AG09309 (cell line): ENCODE measurements at places on chromosomes 1 and 21.
A peak's percentile ranks its signal among the peaks of the same experiment; 100 is the strongest.

DNA sequence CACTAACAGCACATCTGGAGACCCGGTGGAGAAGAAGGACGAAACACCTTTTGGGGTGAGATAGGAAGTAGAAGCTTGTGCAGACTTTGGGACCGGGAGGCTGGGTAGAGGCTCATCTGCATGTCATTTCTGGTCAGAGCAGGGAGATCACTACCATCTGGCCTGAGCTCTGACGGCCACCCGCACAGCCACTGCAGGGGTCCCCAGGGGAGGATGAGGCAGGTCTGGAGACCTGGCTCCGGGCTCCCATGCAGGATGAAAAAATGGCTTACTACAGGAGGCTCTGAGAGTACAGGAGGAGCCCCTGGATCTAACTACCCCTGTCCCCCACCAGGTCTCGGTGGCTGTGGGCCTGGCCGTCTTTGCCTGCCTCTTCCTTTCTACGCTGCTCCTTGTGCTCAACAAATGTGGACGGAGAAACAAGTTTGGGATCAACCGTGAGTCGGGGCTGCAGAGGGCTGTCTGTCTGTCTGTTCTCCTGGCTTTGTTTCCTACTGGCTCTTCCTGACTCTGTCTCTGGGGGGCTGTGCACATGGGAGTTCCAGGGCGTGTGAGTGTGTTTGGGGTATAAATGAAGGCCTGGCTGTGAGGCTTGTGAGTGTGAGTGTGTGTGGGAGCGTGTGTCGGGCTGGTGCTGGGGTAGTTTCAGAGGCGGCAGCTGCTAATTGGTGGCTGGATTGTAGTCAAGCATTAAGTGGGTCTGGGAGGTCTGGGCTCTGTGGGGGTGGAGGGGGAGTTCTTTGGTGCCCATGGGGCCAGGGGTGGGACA, 14.1 kb downstream of the NTRK1 start:
- DNase-seq = no peak

- no peak for DNase-seq
These were observed 1.9 kb upstream of the DIP2A start for GRCh38 chr21:46456750-46457149.

DNA sequence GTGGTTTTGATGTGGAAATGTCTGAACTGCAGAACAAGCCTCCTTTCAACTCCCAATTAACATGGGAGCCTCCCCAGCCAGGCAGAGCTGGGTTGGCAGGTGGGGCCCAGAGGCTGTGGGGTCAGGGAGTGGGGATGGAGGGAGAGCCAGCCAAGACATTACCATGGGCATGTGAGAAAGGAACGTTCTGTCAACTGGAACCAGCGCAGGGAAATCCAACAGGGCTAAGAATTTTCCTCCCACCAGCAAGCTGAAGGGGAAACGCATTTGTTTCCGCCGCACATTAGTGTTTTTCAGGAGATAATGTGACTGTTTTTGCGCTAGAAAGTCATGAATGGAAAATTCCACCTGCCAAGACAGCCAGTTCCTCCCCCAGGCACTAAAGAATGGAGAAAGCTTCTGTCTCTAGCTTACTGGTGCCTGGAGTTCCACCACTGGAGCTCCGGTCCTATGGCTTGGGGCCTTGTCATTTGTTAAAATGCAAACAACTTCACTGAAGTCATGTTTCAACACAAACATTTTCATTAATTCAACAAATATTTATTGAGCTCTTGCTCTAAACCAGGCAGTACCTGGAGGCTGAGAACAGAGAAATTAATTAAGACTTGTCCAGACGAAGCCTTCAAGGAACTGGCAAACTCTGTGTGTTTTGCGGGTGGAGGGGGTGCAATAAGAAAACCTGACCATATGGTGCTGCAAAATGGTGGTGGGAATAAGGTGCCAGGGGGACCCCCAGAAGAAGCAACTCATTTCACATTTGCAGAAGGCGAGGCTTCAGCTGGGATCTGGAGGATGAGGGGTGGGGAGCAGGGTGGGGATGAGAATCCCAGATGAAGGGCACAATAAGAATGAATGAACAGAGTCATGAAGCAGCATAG, 305.1 kb downstream of the MATN1 start:
- DNase-seq = no peak

GRCh38 chr1:183806125-183806524, 1.2 kb downstream of the RGL1 start:
- no peak for DNase-seq

DNA sequence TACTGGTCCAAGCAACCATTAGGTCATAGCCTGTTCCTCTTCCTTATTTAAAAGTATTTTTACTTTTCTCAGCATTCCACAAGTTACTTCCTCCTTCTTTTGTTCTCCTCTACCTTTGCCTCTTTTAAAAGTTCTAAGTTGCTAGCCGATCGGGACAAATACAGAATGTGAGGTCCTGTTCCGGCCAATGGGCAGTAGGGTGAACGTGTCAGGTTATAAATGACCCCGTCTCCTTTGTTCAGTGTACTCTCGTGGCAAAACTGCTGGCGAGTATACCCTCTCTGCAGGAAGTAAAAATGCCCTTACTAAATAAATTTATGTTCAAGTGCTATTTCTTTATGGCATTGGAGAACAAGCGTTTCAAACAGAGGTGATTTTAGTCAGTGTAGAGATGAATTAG, 2.5 kb downstream of the ADCY10 start:
- no peak for DNase-seq

DNA sequence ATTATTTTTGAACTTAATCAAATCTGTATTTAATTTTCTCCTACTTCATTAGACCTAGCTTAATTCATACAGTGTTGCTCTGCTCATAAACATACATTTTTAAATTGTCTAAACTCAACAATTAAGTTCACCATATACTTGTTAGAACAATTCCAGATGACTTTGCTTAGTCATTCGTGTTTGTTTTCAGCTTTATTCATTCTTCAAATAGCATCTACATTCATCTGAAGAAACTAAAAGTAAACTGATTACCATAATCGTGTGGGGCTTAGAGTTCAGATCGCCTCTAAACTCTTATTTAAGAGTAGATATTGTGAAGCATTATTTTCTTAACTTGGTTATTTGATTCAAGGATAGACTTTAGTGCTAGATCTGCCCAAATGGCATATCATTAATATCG, 34.4 kb downstream of the KLHL20 start:
- no peak for DNase-seq

GRCh38 chr1:30718091-30718635, 5.2 kb downstream of the MATN1 start:
- peak; percentile 71 for DNase-seq

- no peak for DNase-seq
These were observed 318.6 kb upstream of the POU3F1 start for GRCh38 chr1:38365242-38365641.

DNA sequence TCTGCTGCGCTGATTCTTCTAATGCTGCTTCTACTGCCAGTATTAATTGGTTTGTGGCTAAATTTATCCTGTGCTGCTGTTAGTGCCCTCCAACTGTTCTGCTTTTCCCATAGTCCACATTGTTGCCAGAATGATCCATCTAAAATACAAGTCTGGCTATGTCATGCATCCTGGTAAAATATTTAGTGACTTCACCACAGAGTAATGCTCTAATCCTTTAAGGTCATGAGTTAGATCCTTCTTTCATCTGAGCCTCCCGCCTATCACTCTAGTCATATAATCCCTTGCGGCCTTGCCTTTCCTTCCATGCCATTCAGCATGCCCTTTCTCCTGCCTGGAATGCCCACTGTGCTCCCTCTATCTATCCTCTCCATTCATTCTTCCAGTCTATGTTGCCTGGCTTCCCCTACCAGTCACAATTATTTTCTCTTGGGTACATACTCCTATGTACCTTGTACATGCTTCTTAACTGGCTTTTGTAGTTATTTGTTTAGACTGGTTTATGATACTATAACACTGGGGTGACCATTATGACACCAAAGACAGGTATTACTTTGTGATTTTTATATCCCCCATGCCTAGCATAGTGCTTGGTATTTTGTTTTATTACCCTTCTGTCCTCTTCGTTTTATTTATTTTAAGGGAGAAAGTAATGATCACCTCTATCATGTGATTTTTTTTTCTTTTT, 144.0 kb downstream of the MAGI3 start:
- DNase-seq = no peak

GRCh38 chr1:205484985-205485967, 19.2 kb upstream of the CDK18 start:
- DNase-seq = no peak

DNA sequence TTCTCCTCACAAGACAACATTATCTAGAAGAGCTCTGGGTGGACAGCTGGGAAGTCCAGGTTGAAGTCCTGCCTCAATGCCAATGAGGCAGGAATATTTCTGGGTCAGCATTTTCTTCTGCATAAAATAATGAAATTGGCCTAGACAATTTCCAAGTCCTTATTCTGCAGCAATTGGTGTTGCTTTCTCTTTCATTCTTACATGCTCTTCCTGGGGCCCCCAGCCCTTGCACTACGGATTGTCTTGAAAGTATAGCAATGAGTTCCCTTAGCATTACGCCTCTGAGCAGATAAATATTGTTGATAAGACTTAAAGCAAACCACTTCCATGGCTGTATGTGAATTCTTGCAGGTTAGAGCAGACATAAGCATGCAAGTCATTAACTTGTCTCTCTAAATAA, 188.5 kb downstream of the TGFBR3 start:
- no peak for DNase-seq

- DNase-seq = no peak
These were observed 3.3 kb downstream of the RD3 start for GRCh38 chr1:211488641-211489040.

GRCh38 chr1:28314547-28314941, 14.3 kb upstream of the MED18 start:
- DNase-seq = no peak

- DNase-seq = no peak
These were observed 8.3 kb upstream of the MUTYH start for GRCh38 chr1:45348609-45348965.

DNA sequence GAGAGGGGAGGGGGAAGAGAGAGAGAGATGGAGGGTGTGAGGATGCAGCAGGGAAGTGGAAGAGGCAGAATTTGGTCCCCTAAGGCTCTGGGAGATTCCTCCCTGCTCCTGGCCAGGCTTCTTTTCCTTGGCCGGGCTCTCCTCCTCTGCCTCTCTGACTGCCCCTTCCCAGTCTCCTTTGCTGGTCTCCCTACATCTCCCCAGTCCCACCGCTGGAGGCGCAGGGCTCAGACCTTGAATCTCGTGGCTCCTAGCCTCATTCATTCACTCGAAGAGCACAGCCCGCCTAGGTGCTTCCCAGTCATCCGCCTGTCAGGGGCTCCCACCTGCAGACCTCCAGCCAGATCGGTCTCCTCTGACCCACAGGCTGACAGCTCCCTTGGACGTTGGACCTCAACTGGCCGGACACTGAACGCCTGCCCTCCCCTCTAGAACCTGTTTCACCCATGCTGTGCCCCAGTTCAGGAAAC, 76.5 kb downstream of the VWA5B1 start:
- DNase-seq = no peak

- DNase-seq = peak; percentile 99
These were observed 115.7 kb upstream of the IPO9 start for GRCh38 chr1:201713086-201713810.

- no peak for DNase-seq
These were observed 9.6 kb downstream of the CAPN2 start for GRCh38 chr1:223721658-223722607.

DNA sequence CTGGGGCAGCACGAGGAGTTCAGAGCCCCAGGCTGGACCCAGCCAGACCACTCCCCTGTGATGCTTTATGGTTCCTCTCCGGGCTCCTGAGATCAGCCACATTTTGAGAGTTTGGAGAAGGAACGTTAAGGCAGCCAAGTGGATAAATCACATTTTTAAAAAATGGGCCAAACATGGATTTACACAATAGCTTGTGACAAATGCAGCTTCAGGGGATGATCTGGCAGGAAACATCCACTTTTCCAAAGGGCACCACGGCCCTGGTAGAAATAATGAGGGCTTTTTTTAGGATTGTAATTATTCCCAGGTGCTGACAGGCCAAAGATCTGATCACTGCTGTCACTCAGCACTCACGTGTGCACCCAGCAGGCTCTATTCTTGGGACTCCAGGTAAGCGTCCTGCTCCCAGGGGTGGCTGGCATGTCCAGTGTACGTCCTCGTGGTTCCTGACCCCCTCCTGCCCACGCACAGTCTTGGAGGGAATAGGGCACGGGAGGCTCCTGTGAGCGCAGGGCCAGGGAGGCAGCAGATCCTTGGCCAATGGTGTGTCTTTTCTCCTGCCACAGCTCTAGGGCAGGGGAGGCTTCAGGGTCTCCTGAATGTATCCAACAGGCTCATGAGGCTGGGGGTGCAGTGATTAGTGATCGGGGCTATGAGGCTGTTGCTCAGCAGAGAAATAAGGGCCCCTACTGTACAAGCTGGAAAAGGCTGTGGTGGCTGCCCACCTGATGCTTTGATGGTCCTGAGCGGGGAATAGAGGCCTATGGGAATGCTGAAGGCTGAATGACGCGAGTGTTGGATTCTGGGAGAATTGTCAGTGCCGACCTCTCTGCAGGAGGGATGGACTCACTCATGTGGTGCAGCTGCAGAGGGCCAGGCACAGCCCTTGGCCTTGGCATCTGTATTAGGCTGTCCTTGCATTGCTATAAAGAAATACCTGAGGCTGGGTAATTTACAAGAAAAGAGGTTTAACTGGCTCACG, 415.7 kb downstream of the PTPRU start:
- DNase-seq = no peak

GRCh38 chr1:166721145-166721544, 118.1 kb upstream of the POGK start:
- no peak for DNase-seq

GRCh38 chr1:172727956-172728603, 69.2 kb downstream of the FASLG start:
- no peak for DNase-seq

DNA sequence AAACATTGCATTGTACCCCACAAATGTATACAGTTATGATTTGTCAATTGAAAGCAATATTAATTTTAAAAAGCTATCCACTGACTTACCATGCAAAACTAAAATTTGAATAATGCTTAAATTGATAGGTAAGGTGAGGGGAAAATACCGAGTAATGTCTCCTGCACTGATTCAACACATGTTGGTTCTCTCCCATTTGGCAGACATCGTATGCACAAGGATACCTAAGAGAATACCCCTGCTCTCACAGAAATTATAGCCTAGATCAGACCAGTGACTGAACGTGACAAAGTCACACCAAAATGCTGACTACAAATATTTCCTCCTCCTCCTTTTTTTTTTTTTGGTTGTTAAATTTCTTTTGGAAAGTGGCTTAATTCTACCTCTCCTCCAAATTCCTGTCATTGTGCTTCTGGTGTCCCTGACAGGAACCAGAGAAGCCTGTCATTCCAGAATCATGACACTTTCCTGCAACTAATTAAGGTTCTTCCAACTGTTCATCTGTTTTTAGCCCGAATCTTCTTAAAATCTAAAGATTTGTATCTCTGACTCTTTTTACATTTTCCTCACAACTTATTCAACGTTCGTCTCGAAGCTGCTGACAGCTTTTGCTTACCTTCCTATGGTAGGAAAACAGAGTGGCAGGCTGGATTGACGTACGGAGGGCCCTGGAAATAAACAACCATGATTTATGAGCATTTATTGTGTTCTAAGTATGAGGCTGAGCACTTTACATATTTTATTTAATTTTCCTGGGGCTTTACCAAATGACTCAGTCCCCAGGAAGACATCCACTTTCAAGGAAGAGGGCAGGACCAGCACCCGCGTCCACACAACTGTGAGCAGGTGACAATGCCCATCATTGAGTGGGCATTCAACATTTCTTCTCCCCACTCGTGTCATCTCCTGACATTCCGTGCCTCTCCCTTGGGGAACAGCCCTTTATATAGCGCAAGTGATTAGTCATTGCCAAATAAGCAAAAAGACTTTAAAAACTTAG, 57.9 kb upstream of the KCNE2 start:
- no peak for DNase-seq
